Fibroblast of lung (primary cell): ENCODE measurements at places on chromosomes 16 and 17.
A peak's percentile ranks its signal among the peaks of the same experiment; 100 is the strongest.

- DNase-seq, result no peak
Observed at GRCh38 chr16:86150641-86151238, 251.8 kb downstream of the IRF8 start.

- peak; percentile 56 for DNase-seq
Observed at GRCh38 chr16:47574091-47575054, 113.2 kb downstream of the PHKB start.

DNA sequence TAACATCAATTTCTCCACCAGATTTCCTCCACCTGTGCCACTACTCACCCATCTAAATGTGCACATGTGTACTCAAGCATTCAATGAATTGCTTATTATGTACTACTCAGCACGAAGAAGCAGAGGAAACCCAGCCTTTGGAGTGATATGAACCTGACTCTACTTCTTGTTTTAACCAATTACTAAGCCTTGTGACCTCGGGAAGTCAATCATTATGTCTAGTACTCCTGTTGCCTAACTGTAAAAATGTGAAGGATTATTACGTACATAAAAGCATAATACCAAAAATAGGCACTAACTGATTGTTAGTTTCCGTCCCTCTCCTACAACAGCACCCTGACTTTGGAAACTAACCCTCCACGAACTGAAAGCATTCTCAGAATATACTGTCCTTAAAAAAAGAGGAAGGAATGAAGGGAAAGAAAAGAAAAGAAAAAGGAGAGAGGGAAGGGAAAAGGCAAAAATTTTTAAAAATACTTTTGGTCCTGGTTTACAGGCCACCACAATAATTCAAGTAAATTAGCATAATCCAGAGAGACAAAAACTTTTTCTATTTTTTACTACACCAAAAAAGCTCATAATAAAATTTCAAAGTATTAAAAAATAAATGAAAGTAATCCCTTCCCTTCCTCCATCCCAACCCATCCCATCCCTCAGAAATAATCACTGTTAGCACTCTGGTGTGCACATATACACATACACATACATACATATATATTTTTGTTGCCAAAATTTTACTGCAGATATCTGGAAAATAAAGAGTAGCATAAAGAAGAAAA lies 53.6 kb downstream of the KANSL1 start:
- no peak for DNase-seq

DNA sequence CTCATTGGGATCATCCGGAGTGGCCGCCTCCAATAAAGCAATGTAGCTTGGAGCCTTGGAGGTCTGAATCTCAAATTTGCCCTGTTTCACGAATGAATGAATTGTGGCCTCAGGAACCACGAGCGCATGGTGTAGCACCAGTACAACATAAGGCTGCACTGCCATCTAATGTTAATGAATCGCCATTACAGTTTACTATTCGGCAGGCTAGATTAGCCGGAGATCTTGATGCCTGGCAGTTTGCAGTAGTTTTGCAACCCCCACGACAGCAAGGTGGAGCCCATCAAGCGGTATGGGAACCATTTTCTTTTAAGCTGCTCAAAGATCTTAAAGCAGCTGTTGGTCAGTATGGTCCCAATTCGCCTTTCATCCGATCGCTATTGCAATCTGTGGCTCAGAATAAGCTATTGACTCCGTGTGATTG lies 18.8 kb downstream of the ALOX15B start:
- DNase-seq, result peak; percentile 84

DNA sequence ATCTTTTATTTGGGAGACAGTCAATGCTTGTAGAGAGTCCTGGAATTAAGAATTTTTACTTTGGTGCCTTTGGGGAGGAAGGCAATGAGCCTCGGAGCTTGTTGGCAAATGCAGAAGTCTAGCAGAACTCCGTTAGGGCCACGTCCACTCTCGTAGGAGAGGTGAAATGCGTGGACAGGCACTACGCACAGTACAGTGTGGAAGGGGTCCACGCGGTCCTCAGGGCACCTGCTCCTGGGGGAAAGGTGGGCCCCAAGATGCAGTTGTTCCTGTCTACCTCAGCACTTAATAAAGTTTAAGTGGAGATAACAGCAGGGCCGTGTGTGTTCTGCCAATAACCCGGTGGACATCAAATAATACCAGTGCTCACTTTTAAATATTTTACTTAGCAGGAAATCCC lies 1.8 kb downstream of the RAB11FIP3 start:
- no peak for DNase-seq

GRCh38 chr17:40556198-40556661 lies 9.0 kb downstream of the CCR7 start:
- DNase-seq, result no peak

- DNase-seq, result no peak
Observed at GRCh38 chr16:80387318-80387921, 153.4 kb upstream of the DYNLRB2 start.

GRCh38 chr17:77959126-77959925 lies 823 bp downstream of the TNRC6C start:
- peak; percentile 12 for DNase-seq

GRCh38 chr17:4742629-4743028 lies 2.9 kb upstream of the CXCL16 start:
- no peak for DNase-seq

- no peak for DNase-seq
Observed at GRCh38 chr17:56919717-56920116, 5.9 kb upstream of the TRIM25 start.

DNA sequence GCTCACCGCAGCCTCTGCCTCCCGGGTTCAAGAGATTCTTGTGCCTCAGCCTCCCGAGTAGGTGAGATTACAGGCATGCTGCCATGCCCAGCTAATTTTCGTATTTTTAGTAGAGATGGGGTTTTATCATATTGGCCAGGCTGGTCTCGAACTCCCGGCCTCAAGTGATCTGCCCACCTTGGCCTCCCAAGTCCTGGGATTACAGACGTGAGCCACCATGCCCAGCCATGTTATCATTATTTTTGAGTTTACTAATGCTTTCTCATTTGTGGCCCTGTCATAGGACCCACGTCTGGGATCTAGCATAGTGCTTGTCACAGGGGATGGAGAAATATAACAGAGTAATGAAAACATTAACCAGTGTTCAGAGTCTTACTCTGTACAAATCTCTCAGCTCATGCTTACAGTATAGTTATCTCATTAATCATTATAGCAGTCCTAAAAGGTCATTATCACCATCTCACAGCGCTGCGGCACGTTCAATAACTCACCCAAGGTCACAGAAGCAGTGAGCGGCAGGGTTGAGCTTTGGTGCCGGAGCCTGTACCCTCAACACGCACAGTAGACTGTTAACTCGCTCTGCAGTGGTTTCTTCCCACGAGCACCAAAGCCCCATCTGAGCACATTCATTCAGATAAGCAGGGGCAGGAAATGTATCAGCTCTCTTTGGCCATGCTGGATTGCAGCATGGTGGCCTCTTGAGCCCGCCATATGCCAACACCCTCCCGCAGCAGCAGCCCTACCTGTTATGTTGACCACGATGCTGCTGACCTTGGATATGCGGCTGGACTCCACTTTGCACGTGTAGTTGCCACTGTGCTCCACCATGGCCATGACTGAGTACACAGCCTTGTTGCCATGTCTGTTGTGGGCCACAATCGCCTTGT lies 21.4 kb downstream of the PECAM1 start:
- no peak for DNase-seq

DNA sequence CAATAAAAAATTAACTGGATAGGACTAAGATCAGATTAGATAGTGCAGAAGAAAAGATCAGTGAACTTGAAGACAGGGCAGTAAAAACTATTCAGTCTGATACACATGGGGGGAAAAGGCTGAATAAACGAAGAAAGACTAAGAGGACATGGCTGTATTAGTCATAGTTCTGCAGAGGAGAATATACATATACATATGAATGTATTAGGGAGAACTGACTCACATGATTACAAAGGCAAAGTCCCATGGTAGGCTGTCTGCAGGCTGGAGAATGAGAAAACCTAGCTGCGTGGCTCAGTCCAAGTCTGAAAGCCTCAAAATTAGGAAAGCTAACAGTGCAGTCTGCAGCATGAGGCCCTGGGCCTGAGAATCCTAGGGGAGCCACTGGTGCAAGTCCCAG lies 98.2 kb upstream of the GNAO1 start:
- no peak for DNase-seq

DNA sequence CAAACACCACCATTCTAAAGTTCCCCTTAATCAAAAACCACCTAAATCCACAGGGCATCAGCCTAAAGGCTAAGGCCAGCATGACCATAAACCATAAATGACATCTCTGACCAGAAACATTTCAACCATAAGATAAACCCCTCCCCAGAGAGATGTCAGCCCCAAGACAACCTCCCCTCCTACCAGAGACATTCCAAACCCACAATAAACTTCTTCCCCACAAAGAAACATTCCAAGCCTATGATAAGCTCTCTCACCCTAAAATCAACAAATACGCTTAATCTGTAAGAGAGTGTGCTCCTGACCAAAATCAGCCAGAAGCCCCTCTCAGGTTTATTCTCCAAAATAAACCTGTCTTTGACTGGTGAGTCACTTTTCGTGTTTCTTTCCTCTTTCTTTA lies 54.8 kb downstream of the SLFN5 start:
- no peak for DNase-seq

- DNase-seq, result no peak
Observed at GRCh38 chr16:3712861-3713372, 4.4 kb downstream of the TRAP1 start.

- DNase-seq, result no peak
Observed at GRCh38 chr17:73281928-73282327, 20.2 kb upstream of the CPSF4L start.

- DNase-seq, result no peak
Observed at GRCh38 chr17:80981062-80981902, 10.4 kb upstream of the CHMP6 start.

GRCh38 chr16:68782198-68783174 lies 45.4 kb downstream of the CDH1 start:
- no peak for DNase-seq

- peak; percentile 0 for DNase-seq
Observed at GRCh38 chr17:5662409-5663085, 78.2 kb upstream of the NLRP1 start.

DNA sequence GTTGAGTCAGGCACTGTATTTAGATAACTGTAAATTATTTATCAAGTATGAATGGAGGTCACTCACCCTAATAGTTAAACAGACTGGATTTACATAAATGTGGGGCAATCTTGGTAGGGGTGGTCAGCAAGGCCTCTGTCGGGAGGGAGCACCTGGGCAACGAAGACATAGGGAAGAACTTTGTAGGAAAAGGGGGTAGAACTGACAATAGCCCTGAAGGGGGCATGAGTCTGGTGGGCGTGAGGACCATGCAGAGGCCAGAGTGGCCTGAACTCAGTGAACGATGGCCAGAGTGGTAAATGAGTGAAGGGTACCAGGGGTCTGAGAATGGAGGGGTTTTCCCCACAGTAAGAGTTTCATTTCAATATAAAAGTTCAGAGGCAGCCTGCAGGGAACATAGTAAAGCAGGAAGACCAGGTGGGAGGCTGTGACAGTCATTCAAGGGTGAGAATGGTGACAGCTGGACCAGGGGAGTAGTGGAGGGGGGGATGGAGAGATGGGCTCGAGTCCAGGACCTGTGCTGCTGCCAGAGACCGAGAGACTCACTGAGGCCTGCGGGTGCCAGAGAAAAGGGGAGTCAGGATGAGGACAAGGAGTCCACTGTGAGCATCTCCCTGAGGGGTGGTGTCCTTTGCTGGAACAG lies 2.9 kb downstream of the C17orf67 start:
- no peak for DNase-seq

GRCh38 chr17:48704361-48705248 lies 17.7 kb downstream of the PRAC1 start:
- DNase-seq, result no peak

- DNase-seq, result peak; percentile 74
Observed at GRCh38 chr17:41026715-41027471, at the start of gene KRTAP1-5. Gene KRTAP1-5, minus strand, starts transcription at chr17:41027208. Its CDS starts 53 bp downstream, at chr17:41027155.

GRCh38 chr17:49951362-49952082 lies 17.5 kb upstream of the DLX4 start:
- DNase-seq, result no peak

GRCh38 chr17:41548844-41549595 lies 20.9 kb upstream of the KRT19 start:
- DNase-seq, result peak; percentile 88

GRCh38 chr17:76783146-76783545 lies 45.2 kb downstream of the MFSD11 start:
- no peak for DNase-seq

DNA sequence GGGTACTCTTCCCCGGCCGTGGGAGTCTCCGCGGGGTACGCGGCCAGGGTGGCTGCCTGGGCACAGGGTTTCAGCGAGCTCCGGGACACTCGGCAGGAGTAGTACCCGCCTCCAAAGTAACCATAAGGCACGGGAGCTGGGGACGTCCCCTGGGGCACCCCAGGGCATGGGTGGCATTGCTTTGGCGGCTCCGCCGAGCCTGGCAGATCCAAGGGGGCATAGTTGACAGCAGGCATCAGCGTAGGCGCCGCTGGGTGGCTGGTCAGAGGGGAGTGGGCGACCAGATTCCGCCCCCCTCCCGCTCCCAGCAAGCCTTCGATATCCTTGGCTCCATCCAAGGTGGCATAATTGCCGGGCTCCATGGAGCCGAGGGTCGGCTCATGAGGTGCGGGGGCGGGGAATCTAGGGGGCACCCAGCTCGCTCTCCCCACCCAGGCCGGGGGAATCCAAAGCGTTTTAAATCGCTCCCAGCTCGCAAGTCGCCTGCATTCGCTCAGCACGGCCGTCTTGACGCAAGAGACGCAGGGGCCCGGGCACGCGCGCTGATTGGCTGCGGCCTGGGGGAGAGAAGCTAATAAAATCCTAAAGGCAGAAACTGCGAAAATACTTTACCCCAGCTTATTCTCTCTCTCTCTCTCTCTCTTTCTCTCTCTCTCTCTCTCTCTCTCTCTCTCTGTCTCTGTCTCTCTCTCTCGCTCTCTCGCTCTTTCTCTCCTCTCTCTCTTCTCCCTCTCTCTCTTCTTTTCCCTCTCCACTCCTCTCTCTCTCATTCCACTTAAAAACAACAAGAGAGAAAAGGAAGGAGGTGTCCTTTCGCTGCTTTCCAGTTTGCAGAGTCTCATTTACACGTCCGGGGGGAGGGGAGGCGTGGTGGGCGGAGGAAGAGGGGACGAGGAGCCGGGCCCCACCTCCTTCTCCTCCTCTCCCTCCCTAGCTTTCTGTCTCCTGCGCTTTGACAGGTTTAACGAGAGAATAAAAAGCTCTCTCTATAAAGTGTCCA lies at the start of gene HOXB13:
Gene HOXB13 (minus strand): TSS at position 519 of the 1,000 bp plus-strand sequence. CDS start 157 bp downstream, at position 362.
- DNase-seq, result no peak

DNA sequence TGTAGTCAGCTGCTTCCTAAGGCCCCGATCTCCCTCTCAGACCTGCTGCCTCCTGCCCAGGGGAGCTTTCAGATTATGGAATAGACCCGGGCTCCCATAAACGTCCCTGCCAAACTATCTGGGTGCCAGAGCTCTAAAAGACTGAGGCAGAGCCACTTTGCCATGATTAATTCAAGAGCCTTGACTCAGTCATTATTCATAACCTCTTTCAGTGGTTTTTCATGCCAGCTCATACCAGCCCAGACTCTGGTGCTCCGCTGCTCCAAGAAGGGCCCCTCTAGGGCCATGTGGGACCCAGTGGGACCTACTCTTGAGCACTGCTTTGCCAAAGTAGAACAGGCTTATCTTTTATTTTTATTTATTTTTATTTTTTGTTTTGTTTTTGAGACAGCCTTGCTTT lies 23.9 kb downstream of the DNAI2 start:
- DNase-seq, result no peak

GRCh38 chr17:17749921-17750320 lies 68.7 kb downstream of the RAI1 start:
- DNase-seq, result peak; percentile 54
